ENCODE measurements at places on chromosomes 11 and 22. TPM values are rescaled to one million over a fixed set of nuclear protein-coding genes. Genes with fewer than 3 reads are reported as not detected.

- DNase-seq: no peak
These were observed 671.2 kb downstream of the TBC1D22A start for GRCh38 chr22:47433627-47434026.

DNA sequence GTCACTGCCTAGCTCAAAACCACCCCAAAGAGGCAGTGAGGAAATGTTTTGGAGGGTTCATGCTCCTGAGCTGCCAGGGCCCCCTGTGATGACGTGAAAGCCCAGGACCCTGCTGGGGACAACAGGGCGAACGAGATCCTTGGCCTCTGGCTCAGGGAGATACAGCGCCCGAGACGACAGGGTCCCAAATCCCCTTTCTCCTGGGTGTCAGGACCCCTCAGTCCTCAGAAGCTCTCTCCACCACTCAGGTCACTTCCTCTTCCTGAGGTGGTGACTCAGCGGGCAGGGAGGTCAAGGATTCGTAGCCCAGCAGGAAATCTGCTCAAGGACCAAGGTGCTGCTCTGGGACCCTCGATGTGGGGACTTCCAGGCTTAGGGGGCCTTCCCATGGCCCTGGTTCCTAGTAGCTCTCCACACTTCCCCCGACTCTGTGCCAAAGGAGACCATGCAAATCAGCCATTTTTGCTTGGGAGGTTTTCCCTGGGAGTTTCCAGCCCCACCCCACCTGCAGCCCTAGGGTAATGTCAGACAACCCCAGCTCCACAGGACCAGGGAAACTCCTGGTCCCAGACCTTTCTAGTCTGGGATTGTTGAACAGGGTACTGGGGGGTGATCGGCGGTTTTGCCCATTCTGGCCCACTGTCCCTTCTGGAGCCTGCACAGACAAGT lies 12.8 kb downstream of the BCL9L start:
- DNase-seq: no peak

- no peak for DNase-seq
These were observed 32.0 kb downstream of the MYO7A start for GRCh38 chr11:77159937-77160495.

Gene NLRP14
- not detected for total RNA-seq

Gene RFPL1
- not detected for total RNA-seq

DNA sequence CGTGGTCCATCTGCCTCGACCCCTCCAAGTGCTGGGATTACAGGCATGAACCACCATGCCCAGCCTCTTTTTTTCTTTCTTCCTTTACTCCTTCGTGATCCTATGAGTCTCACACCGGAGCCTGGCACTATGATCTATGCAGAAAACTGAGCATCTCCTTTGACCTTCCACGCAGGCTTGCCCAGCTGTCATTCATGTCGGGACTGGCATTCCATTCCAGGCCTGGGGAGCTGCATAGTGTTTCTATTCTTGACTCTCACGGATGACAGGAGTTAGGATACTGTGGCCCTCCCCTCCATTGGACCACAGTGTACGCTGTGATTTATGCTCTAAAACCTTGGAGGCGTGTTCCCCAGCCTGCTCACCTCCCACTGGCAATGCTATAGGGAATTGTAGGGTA lies 611.8 kb downstream of the BRD1 start:
- DNase-seq: no peak

Gene VSIG10L2
- not detected for total RNA-seq

Gene DRD4
- 1.3 TPM for total RNA-seq

GRCh38 chr11:69027704-69028372 lies 14.8 kb upstream of the MRGPRF start:
- no peak for DNase-seq

DNA sequence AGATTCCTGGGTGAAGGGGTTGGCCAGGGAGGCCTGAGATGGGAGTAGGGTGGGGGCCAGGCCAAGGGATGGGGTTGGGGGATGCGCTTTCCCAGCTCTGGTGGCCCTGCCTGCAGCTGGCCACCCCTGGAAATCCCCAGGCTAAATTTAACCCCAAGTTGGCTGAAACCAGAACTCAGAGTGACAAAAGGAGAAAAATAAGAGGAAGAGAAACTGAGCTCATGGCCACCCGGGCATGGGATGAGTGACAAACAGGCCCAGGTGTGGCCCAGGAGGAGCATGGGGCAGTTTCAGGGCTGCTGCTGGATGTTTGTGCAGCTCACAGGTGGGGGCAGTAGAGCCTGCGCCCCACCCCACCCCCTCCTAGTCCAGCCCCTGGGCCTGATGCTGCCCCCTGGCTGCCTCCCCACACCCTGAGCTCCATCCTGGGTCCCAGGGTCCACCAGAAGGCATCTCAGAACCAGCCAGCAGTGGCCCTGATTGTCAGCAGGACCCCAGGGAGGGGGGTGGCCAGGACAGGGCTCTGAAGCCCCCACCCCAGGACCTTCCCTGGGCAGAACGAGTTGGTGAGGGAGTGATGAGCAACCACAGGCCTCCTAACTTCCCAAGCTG lies 48.0 kb downstream of the IGLL5 start:
- no peak for DNase-seq

Gene SLC35E4
- 4.0 TPM for total RNA-seq

Gene SMC1B
- not detected for total RNA-seq

DNA sequence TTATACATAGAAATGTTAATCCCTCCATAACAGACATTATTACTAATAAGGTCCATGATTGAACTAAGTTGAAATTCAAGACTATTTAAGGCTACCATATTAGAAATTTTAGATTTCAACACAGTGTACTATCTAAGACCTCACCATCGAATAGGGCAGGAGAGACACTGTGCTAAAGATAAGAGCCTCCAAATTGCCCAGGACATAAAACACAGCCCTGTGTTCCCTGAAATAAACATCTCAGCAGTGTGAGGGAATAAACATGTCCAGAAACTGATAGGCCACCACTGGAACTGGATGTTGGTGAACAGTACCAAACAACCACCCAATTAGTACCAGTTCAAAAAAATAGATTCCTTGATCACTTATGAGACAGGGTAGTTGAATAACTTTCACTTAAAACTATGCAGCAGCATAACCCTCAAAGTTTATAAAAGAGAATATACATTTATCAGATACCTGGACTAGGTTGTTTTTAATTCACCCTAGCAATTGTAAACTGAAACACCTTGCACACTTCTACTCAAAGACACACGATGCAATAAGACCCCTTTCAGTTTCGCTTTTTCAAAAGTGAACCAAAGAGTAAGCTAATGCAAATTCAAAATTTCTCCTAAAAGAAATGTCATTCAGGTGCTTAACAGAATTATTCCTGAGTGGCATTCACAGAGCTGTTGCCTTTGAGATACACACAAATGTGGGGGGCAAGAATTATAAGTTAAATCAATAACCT lies 34.3 kb downstream of the USP28 start:
- no peak for DNase-seq

DNA sequence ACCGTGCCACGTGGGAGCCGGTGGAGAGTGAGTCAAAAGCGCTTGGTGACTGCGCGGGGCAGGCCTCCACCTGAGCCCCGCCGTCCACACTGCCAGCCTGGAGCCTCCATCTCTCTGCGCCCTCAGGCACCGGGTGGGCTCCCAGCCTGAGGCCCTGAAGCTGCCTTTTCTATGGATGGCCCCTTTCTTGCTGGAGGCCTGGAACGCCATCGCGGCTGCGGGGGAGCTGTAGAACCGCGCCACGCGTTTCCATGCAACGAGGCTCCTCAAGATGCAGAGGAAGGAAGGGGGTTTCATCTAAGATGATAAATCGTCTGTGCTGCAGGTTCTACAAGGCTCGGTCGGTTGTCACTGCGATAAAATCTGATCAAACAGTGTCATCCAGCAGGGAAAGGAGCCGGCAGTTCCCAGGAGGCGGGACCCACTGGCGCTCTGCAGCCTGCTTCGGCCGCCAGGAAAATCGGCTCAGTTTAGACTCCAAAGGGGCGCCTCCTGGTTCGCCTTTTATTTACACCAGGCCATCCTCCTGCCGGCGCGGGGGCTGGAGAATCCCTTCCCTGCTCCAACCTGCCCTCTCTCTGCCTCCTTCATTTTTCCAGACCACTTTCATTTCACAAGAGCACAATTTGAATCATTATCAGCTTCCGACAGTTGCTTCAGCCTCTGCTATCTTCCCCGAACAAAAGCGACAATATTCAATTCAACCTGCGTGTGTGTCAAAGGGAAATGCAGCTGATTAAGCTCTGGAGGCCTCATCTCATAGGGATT lies 624.4 kb downstream of the BRD1 start:
- no peak for DNase-seq

DNA sequence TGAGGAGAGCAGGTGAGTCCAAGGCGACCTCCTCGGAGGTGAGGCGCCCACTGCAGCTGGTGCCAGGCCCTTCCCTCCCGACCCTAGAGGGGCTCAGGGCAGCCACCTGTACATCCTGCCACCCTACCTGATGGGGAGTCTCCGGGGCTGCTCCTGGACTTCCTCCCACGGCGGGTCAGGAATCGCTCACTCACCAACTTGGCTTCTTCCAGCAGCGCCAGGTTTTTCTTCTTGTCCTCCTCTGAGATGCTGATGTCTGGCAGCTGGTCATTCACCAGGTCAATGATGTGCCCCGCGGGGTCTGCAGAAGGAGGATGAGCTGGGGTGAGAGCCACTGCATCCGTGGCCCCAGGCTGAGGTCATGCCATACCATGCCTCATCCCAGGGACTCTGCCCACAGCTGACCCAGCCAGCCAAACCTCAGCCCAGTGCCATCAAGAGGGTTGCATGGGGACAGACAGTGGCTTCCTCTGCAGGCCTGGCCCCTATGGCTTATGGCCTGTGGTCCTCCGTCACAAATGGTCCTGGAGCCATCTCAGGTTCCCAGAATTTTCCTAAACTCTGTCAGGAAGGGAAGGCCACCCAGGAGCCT lies 61.0 kb upstream of the LYVE1 start:
- no peak for DNase-seq

GRCh38 chr11:112537846-112538330 lies 277.2 kb upstream of the PLET1 start:
- no peak for DNase-seq

- no peak for DNase-seq
These were observed 12.6 kb downstream of the HIPK3 start for GRCh38 chr11:33269822-33270221.

DNA sequence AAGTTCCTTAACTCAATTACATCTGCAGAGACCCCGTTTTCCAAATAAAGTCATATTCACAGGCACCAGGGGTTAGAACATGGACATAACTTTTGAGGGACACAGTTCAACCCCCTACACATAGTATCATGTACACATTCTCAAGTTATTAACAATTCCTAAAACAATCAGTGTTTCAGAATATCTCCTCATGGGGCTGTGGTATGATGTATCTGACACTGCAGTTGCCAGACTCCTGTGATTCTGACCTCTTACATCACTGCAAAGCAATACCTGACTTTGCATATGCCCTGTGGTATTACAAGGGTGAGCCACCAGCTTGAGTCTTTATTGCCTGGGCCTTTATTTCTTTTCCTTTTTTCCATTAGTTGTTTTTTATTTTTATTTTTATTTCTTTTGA lies 141.7 kb downstream of the COMMD9 start:
- DNase-seq: no peak

Gene LRRC74B
- total RNA-seq: not detected

DNA sequence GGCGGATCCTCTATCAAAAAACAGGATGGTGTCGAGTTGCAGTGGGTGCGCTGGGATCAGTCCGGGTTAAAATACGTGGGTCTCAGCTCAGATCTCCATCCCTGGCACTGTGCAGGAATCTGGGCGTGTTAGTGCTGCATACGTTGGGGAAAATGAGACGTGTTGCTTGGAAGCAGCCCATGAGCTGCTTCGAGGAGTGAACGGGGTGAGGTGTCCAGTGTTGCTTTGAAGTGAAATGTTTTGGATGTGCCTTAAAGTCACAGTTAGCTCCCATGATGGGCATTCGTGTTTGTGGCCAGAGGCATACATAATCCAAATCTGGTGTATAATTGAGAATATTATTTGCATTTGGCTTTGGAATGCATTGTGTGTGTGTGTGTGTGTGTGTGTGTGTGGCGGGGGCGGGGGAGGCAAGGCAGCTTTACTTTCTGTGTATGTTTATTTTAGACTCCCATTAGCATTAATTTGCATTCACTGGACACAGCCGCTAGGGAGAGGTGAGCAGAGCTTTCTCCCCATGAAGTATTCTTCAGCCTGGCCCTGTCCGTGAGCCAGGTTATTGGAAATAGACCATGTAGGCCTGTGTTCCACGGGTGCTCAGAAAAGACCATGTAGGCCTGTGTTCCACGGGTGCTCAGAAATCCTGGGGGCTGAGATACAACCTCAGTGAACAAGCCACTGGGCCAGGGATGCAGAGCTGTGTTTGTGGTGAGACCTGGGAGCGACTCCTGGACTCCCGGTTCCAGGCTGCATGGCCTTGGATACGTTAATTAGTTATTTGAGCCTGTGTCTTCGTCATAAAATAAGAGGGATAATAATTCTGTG lies 134.6 kb downstream of the ST3GAL4 start:
- DNase-seq: no peak

DNA sequence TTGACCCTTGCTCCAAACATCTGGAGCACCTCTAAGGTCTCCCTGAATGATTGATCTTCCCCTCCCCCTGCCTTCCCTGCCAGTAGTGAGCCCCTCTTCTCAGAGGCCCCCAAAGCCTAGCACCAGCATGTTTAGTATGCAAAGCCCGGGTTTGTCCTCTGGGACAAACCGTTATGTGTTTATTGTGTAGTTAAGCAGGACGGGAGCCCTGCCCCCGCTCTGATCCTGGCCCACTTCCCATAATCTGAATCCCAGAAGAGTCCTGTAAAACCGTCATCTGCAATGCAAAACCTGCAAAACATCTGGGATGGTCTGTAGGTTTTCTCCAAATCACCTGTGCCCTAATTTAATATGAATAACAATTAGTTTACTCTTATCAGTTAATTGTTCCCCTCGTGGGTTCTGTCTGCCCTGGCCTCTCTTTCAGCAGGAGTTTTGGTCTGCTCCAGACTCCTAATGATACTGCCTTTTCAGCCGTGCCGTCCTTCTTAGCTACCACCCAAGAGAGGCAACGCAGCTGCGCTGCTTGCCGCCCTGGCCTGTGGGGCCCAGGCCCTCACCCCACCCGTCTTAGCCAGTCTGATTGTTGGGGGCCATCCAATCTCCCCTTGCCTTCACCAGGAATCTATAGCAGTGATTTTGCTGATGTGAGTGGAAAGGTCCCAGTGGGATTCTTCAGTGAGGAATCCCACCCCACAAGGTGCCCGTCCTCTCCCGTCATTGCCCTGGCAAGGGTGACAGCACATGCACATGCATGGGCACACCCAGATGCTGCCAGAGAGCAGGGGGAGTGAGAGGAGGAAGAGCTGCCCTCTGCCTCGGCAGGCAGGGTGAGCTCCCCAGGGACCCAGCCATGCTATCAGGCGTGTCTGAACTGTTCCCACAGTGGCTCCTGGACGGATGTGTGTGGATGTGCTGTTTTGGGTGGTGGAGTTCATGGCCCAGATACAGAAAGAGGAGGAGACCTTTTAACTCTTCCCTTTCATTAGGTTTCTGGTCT lies 3.0 kb upstream of the B3GAT1 start:
- no peak for DNase-seq

Gene CHRNA10
- 6.5 TPM for total RNA-seq

Gene MYRF
- 139 TPM for total RNA-seq

DNA sequence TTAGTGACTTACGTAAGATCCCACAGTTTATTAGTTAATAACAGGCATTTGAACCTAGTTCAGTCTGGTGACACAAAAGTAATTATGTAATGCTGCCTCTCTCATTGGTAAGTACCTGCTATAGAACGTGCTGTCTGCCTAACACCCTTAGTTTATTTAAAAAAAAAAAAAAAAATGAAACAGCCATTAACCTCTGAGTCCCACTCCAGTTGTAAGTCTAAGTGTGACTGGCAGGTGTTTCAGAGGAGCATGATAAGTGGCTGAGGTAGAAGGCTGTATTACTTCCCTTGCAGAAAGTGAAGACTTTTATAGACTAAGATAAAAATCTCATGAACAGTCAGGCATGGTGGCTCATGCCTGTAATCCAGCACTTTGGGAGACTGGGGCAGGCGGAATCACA lies 140.5 kb downstream of the TRIM44 start:
- no peak for DNase-seq
